ENCODE measurements at places on chromosomes 6 and 20. TPM values are rescaled to one million over a fixed set of nuclear protein-coding genes. Genes with fewer than 3 reads are reported as not detected.

Gene MCCD1
- not detected for total RNA-seq

Gene GMEB2
- total RNA-seq = 13.4 TPM

Gene ELOVL2
- total RNA-seq = 0.09 TPM

DNA sequence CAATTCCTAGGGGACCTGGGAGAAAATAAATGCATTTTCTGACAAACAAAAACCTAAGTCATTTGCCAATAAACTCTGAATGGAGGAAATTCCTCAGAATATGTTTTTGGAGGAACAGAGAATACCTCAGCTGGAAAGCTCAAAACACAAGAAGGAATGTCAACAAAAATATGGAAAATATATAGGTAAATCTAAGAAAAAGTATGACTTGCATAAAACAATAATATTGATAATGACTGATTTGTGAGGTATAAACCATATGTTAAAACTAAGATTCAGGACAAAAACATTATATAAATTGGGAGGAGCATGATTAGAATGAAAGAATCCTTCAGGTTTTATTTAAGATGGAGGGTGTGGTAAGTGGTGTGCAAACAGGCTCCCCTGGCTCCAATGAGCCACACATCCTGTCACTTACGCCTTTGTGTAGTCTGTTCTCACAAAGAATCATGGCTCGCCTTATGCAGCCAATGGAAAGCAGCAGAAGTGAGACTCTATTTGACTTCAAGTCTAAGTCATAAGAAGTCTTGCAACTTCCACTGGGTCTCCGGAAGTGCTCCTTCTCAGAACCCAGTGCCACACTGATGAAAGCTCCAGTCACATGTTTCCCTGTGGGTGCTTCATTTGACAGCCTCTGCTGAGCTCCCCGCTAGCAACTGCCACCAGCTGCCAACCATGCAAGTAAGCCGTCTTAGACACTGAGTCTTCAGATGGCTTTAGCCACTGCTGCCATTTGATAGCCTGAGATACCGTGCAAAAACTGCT lies 8.1 kb downstream of the CFAP61 start:
- H3K4me1 ChIP-seq = no peaks in the 10 kb centered on the region
- DNase-seq = no peak
- no peak overlapping the region for H3K4me3 ChIP-seq
- no peak overlapping the region for H3K27ac ChIP-seq
- no peaks in the 10 kb centered on the region for H3K27me3 ChIP-seq

GRCh38 chr6:90288404-90288803 lies 8.2 kb downstream of the BACH2 start:
- no peak overlapping the region for H3K4me3 ChIP-seq
- H3K4me1 ChIP-seq = peaks cover 4% of the 10 kb centered on the region
- H3K27ac ChIP-seq = no peak overlapping the region
- DNase-seq = no peak
- no peaks in the 10 kb centered on the region for H3K36me3 ChIP-seq
- no peaks in the 10 kb centered on the region for H3K27me3 ChIP-seq

GRCh38 chr6:107656883-107657282 lies 167.0 kb downstream of the SOBP start:
- no peaks in the 10 kb centered on the region for H3K27me3 ChIP-seq
- H3K36me3 ChIP-seq = no peaks in the 10 kb centered on the region
- no peak overlapping the region for H3K4me3 ChIP-seq
- DNase-seq = no peak
- H3K27ac ChIP-seq = no peak overlapping the region
- H3K4me1 ChIP-seq = no peaks in the 10 kb centered on the region

DNA sequence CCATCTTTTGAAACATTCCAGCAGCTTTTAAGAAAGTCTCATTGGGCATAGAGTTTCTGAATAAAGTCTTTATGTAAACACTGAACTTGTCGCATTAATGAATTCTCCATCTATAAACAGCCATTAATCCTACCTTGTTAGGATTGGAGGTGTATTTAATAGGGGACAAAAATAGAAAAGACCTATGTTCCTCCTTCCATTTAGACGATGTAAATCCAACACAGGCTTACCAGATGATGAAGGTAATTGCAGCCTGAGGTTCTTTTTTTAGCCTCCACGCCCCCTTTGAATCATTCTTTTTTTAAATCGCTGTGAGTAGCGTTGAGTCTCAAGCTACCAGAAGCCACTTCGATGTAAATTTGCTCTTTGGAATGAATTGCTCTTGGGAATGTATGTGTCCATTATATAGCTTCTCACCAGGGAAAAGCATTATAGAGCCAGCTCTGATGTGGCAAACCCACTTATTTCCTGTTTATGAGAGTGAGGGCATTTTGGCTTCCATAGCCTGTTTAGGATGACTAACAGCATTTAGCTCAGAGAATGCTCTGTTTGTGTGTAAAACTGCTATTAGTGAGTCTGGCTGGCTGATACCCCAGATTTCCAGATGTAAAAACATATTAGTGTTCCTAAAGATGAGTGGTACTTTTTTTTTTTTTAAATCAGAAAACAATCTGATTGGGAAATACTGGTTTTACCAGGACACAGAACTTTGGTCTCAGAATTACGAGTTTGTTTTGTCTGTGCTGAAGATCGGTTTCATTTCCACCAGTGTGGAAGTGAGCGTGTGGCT lies 74.9 kb upstream of the CLDN20 start:
- DNase-seq = no peak
- H3K27me3 ChIP-seq = no peaks in the 10 kb centered on the region
- peak overlapping the region; percentile 11 for H3K4me3 ChIP-seq

GRCh38 chr6:107079429-107079828 lies 35.9 kb downstream of the BEND3 start:
- no peak overlapping the region for H3K27ac ChIP-seq
- no peak for DNase-seq
- H3K4me1 ChIP-seq = no peaks in the 10 kb centered on the region
- no peak overlapping the region for H3K4me3 ChIP-seq
- H3K27me3 ChIP-seq = no peaks in the 10 kb centered on the region
- H3K36me3 ChIP-seq = no peaks in the 10 kb centered on the region
